ENCODE measurements at places on chromosomes 1 and 21.

DNA sequence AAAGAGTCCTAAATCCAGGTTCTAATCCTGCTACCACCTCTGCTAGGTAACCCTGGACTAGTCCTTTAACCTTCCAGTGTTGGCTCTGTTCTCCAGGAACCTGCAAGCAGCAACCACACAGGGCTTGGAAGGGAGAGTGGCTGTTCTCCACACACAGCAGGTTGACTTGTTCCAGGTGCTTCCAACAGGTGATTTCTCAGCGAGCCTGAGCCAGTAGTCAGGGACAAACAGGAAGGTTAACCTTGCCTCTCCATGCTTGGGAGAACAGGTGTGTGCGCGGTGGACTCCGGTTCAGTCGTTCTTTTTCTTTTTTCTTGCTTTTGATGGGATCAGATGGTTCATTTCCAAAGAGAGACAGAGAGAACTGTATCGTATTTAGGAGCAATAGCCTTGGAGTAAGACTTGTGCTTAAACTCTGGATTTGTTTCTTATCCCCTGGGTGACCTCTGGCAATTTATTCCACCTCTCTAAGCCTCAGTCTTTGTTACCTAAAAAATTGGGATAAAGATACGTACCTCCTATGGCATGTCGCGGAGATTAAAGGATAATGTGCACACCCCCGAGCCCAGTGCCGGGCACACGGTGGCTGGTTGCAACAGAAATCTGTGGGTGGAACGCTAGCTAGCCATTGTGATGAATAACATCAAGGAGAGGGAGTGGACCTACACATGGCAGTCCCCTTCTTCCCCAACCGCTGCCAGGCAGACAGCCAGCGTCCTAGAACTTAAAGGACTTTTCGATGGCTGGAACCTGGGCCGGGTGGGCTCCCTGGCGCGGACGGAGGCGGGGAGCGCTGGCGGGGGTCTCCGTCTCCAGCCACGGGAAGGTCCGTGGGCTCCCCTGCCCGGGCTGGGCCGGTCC is 583 bp upstream of the CACHD1 start:
- no peak for DNase-seq

DNA sequence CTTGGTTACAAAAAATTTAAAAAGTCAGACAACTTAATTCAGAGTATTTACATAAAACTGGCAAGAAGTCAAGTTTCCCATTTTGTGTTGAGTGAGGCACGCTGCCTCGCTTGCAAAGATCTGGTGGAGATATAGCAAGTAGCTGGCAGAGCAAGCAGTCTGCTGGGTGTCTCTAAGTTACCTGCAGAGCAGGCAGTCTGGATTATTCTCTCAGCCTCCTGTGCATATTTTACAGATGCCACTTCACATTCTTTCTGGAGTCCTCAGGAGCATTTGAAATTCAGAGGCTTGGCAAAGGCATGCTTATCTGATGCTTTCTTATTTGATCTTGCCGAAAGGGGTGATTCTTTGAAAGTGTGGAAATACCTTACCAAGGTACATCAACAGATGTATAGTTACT is 640.4 kb upstream of the ADGRL4 start:
- no peak for DNase-seq

DNA sequence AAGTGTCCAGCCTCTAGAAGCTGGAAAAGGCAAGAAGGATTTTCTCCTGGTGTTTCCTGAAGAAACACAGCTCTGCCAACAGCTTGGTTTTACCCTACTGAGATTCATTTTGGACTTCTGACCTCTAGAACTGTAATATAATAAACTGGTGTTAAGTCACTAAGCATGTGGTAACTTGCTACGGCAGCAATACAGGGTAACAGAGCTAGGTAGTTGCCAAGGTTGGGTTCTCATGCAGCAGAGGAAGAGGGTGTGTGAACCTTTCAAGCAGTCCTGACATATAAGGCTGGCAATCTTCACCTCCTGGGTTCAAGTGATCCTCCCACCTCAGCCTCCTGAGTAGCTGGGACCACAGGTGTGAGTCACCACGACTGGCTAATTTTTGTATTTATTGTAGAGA is 36.0 kb downstream of the GNG4 start:
- DNase-seq = no peak

DNA sequence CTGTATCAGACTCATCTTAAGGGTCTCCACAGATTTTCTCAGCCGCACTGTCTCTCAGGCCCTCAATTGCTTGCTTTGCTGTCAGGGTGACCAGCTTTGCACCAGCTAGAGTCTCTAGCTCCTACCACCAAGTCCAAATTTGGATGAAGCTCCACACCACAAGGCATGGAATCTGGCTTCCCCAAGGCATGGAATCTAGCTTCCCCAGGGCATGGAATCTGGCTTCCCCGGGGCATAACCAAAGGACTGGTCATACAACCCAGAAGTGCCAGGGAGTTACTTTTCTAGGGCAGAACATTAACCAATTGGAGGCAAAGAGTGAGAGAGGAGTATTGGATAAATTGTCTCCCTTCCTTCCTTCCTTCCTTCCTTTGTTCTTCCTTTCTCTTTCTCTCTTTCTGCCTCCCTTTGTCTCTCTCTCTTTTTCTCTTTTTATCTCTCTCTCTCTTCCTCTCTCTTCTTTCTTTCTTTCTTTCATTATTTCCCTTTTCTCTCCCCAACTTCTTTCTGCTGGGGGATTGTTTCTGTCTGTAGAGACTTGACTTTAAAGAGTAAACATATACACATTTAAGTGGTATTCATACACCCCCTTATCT is 76.9 kb upstream of the HAO2 start:
- no peak for DNase-seq

Data from CD4-positive, alpha-beta T cell treated with Interleukin-6 for 4 hours (primary cell).